ENCODE measurements at places on chromosomes 5 and 9.
A peak's percentile ranks its signal among the peaks of the same experiment; 100 is the strongest.

GRCh38 chr9:292915-293314 is 78.2 kb downstream of the DOCK8 start:
- DNase-seq: no peak

GRCh38 chr5:123864578-123864977 is 352.6 kb downstream of the CSNK1G3 start:
- no peak for DNase-seq

DNA sequence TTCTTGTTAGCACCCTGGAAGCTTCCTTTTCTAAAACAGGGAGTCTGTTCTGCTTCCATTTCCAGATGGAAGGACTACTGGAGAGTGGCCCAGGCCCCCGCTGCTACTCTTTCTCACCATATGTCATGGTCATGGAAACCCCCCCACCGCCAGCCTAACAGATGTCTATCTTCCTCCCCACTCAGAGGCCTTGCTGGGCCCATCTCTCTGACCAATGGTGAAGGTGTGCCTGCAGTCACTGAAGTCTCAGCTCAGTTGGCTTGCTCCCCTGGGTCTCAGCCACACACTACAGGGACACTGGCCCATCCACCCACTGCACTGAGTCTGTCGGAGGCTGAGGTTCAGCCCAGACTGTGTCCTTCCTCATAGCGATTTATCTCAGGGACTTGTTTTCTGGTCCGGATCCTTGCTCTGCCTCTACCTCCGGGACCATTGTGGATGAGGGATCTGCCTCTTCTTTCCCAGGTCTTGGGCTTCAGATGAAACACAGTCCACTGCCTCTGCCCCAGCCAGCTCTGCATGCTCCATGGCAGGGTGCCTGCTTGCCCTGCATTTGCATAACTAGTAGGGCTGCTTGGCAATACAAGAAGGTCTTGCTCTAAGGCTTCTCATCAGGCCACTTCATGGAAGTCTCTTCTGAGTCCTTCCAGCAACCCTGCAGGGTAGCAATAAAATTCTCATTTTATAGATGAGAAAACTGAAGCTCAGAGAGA is 30.8 kb downstream of the GALNT12 start:
- DNase-seq: no peak

GRCh38 chr9:84163052-84163650 is 177.4 kb downstream of the SLC28A3 start:
- DNase-seq: no peak

DNA sequence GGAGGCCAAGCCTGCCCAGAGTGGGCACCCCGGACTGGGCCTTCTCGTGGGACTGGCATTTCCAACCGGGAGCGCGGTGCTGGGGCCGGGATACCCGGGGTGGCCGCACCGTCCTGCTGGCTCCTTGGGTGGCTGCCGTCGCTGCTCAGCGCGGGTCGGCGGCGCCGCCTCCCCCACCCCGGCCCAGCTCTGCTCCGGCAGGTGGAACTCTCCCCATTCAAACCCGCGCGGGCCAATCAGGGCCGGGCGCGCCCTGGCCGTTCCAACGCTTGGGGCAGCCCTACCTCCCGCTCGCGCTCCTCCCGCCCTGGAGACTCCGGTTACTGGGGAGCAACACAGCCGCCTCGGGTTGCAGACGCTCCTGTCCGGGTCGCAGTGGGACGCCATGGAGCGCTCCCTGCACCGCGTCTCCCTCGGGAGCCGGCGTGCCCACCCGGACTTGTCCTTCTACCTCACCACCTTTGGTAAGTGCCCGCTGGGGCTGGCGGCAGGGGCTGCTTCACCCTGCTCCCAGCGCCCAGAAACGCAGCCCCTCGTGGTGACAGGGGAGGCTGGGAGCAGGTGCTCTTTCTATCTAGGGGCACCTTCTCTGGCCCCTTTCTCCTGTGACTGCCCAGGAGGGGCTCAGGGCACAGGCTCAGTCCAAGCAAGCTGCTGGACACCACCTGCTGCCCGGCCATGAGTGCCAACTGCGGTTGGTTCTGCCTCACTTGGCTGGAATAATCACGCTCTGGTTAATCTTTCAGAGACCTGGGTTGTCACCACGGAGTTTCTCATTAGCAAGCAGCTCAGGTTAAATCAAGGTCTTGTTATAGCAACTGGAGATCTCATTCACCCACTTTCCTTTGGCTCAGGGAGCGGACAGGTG is at the start of gene RGS3:
TSS of gene RGS3 (plus strand) at position 310 of the 868 bp plus-strand sequence. CDS start at position 386, 76 bp downstream.
- peak; percentile 48 for DNase-seq

DNA sequence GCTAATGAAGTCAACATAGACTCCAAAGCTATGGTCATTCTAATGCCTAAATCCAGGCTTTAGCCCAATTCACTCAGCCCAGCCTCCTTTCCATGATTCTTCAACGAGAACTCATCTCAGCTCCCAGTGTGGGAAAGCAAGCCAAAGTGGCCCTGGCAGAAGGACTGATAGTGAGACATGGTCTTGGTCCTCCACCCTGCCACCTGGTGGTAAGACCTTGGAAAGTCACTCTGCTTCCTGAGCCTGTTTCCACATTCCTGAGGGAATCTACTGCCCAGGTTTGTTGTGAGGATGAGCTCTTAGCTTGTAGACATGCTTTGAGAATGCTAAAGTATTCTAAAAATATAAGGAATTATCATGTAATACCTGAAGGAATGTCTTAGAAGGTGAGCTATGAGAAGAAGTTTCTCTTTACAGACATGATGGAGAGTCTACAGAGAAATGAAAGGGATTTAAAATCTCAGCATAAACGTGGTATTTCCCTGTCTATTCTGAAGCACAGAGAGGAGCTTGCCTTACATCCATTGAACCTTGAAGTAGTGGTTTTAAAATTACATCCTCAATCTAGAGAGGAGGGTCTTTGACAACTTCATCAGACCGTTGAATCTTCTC is 173.5 kb downstream of the TRIM32 start:
- no peak for DNase-seq

GRCh38 chr5:73705364-73705763 is 79.4 kb downstream of the ARHGEF28 start:
- no peak for DNase-seq

GRCh38 chr5:147156012-147156411 is 78.8 kb upstream of the STK32A start:
- no peak for DNase-seq

DNA sequence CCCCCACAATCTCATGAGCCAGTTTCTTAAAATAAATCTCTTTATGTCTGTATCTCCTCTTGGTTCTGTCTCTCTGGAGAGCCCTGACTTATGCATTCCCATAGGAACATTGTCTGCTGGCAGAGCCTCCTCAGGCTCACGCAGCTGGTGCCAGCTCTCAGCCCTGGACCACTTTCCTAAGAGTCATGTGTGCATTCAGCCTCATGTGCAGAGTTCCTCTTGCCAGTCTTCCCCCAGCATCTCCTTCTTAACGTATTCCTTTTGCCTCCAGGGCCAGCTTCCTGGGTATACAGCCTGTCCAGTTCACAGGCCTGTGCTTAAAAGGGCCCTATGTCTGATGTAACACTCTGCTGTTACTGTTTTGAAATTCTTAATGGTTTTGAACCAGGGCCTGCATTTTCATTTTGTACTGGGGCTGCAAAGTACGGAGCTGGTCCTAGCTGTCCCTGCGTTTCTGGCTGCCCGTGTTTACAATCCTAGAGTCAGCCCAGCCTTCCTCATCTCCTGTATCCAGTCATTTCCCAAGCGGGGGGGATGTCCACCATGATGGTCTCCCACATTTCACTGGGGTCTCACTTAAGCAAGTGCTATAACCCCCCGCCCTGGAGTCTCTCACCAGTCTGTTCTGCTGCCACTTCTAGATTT is 18.1 kb downstream of the ANKRD33B start:
- DNase-seq: no peak

DNA sequence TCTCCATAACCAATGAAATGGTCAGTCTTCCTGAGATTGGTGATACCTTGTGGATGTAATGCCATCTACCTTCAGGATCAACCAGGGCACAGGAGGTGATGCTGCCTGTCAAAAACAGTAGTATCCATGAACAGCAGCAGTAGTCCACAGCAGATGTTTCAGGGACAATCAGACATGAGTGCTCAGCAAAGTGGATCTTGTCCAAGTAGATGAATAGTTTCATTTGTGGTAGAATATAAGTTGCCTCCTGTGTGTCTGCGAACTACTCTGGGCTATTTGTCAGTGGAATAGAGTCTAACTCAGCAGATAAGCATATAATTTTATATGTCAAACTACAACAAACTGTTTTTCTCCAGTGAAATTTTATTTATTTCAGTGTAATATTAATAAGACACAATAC is 1860.1 kb upstream of the ACO1 start:
- no peak for DNase-seq

GRCh38 chr5:66958980-66959641 is 237.5 kb downstream of the CD180 start:
- DNase-seq: no peak

DNA sequence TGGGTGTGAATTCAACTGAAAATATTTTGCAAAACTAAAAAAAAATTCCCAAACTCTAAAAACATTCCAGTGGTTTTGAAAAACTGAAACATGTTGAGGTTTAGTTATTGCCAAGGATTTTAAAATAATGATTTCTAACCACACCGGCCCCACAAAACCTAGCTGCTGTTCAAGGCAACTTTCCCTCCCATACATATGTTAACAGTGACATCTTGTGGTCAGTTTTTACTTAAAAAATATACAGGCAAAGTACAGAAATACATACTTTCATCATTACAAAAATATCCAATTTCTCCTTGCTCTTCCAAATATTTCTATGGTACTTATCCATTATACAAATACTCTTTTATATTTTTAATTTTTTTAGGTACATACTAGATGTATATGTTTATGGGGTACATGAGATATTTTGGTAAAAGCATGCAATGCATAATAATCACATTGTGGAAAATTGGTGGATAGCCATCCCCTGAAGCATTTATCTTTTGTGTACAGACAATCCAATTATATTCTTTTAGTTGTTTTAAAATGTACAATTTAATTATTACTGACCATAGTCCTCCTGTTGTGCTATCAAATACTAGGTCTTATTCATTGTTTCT is 34.4 kb upstream of the MRPS30 start:
- peak; percentile 21 for DNase-seq

GRCh38 chr5:168341178-168341577 is 49.7 kb downstream of the WWC1 start:
- DNase-seq: no peak

GRCh38 chr5:150789943-150790611 is 11.5 kb downstream of the SMIM3 start:
- DNase-seq: no peak

GRCh38 chr9:138020795-138021182 is 143.2 kb downstream of the CACNA1B start:
- DNase-seq: no peak
